Brain (organoid and tissue), 16 donors: ENCODE measurements at places on chromosomes 5 and 9.

GRCh38 chr5:1268666-1269065 is 26.2 kb downstream of the TERT start:
- DNase-seq = no peak

DNA sequence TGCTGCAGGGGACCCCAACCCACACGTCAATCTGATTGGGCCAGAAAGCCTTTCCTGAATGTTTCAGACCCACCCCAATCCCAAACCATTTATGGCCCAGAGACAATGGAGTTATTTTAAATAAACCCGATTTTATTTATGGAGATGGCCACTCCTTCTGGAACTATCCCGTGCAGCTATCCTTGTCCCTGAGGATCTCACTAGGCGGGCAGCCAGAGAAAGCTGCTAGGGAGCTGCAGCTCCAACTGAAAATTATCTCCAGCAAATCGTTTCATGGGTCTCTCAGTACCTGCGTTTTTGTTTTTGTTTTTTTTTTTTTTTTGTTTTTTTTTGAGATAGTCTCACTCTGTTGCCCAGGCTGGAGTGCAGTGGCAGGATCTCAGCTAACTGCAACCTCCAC is 23.0 kb downstream of the C1QTNF2 start:
- DNase-seq = no peak

- no peak for DNase-seq
These were observed 20.9 kb downstream of the KLHL3 start for GRCh38 chr5:137714946-137715345.

GRCh38 chr9:37035648-37036370 is 1.7 kb upstream of the PAX5 start:
- DNase-seq = peak; percentile 75

DNA sequence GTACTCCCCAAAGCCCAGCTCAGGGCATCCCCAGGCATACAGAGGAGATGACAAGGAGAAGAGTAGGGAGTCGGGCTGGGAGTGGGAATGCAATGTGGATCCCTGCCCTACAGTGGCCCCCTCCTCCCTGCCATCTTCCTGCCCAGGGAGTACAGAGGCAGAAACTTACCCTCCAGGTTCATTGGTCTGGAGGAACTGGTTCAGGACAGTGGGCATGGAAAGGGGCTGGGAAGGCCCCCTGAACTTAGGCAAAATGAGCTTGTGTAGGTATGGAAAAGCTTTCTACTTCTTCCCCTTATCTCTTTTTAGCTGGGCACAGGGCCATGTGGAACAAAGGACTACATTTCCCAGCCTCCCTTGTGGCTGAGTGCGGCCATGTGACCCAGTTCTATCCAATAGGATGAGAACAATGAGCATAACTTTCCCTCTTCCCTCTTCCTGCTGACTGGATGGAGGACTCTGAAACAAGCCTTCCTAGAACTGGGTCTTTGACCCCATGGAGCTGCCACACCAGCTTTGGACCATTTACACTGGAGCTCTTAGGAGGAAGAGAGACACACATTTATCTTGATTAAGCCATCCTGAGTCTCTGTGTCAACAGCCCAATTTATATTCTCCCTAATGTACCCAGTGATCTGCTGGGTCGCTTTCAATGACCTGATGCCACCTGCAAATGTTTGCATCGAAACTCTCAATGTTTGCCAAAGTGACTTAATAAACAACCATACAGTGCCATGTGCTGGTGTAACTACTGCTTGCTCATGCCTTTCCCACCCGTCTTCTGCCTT is 25.0 kb upstream of the HMCN2 start:
- peak; percentile 85 for DNase-seq

DNA sequence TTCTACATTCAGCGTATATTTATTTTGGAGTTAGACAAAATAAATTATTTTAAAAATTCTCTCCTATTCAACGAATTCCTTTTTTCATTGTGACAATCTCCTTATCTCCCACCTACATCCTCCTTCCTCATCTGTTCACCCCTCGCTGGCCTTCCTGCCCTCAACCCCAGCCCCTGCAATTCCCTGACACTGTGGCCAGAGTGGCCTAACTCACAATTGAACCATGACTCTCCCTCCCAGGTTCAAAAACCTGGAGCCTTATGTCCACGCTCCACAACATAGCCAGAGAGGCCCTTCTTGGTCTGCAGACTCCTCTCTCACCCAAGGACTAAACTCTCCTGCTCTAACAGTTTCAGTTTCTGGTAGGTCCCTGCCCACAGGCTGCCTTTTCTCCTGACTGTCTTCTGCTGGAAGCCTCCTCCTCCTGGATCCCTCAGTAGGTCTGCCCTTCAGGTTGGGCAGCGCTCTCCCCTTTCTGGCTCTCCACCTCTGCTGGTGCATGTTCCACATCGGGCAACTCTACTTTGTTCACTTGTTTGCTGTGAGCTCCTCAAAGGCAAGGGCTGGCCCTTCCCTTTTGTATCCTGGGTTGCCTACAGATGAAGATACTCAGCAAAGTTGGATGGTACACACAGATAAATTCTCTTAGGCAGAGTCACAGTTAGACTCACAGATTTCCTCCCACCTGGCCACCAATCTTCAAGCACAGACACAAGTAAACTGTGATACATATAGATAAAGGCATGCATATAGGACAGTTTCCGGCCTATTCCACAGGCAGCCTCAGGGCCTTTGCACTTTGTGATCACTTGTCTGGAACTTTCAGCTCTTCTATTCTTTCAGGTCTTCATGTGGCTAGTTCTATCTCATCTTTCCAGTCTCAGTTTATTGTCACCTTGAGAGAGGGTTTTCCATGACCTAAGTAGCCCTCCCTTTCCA is 19.8 kb upstream of the MYORG start:
- no peak for DNase-seq

DNA sequence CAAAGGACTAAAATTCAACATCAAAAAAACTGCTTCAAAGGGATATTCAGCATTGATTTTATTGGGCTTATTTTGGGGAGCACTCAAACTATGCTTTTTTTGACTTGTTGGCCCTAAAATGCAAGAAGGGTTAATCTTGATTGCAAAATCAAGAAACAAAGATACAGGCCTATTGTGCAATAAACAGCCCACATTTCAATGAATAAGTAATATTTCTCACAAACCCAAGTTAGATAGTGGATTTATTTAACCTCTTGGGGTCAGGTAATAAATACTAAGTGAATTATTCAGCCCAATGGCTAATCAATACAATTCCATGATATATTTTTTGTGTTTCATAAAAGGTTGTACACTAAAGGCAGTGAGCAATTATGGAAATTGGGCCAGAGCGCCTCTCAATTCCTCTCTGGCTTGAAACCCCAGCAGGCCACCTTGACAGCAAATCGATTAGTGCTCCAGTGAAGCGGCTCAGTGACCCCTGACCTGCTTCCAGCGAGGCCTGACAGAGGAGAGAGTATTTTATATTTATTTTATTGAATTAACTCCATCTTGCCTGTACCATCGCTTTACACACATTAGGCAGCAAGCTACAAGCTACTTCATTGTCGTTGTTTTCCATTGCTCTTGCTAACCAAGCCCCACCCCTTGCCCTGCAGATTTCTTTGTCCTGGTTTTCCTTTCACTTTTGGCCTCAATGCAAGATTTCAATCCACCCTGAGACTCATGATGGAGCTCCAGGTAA is 65.5 kb downstream of the EBF1 start:
- DNase-seq = no peak

DNA sequence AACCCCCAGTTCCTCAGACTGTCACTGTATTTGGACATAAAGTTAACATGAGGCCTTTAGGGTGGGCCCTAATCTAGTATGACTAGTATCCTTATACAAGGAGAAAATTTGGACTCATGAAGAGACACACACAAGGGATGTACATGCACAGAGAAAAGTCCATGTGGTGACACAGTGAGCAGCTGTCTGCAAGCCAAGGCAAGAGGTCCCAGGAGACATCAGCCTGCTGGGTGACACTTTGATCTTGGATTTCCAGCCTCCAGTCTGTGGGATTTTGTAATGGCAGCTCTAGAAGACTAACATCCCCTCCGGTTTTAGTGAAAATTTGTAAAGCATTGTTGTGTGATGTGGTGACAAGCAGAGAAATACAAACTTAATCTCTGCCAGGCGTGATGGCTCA is 66.1 kb downstream of the RAI14 start:
- no peak for DNase-seq

- no peak for DNase-seq
These were observed 81.5 kb downstream of the PALM2AKAP2 start for GRCh38 chr9:109861499-109861898.

- DNase-seq = no peak
These were observed 1.4 kb downstream of the NSUN2 start for GRCh38 chr5:6631441-6631840.

GRCh38 chr9:108836781-108837180 is 19.0 kb downstream of the ACTL7B start:
- peak; percentile 24 for DNase-seq

- peak; percentile 10 for DNase-seq
These were observed 106.4 kb upstream of the EFNA5 start for GRCh38 chr5:107776922-107777740.

- no peak for DNase-seq
These were observed 35.6 kb downstream of the BRINP1 start for GRCh38 chr9:119333507-119334229.
